MCF 10A (cell line): ENCODE measurements at places on chromosomes 12 and 14. TPM values are rescaled to one million over a fixed set of nuclear protein-coding genes. Genes with fewer than 3 reads are reported as not detected.

GRCh38 chr12:89529738-89530137, 3.9 kb upstream of the POC1B start:
- peak; percentile 54 for DNase-seq

DNA sequence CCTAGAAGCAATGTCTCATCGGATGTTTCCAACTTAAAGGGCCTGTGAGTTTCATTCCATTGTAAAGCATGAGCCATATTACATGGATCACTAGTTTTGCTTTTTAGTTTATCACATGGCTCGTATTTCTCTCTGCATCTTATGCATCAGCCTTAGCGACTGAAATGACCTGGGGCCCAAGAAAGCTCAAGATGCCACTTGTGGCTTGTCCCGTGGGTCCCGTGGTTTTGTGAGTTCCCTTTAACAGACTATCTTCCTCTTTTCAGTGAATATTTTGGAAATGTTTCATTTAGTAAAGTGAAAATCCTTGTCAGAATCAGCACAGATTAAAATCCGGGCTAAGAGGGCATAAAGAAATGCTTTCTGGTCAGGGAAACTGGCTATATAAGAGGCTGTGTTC, 86.2 kb upstream of the PPM1H start:
- no peak for DNase-seq

DNA sequence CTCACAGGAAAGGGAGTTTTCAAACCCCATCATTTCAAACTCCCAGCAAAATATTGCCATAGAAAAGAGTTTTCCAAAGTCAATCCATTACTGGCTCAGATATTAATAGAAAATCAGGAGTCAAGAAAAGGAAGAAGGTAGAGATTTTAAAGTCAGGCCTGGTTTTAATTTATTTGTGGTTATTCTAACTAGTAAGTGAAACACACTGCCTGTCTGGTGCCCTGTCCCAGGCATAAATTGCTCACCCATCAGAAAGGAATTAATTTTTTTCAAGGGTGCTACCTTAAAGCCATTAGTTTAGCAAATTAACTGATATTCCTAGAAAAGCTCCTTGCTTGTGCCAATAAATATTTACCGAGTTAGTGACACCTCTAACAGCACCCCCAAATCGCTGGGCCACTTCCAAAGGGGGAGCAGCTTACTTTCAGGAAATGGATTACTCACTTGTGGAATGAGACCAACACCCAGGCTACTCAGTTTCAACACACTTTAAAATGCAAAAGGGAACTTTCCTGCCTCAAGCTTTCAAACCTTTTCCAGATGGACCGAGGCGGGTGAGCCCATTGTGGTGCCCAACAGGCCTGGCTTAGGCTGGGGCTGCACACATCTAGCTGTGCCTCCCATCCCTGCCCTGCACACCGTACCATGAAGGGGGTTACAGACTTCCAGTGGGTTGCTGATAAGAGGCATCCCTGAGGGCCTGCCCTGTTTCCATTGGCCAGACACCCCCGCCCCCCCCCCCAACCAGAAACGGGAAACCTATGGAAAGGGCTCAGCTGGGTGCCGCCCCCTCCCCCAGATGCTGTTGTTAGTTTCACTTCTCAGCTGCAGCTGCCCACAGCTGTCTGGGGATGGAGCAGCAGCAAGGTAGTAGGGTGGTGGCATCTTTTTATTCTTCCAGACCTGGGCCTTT, 117.2 kb downstream of the SAMD4A start:
- peak; percentile 78 for DNase-seq

DNA sequence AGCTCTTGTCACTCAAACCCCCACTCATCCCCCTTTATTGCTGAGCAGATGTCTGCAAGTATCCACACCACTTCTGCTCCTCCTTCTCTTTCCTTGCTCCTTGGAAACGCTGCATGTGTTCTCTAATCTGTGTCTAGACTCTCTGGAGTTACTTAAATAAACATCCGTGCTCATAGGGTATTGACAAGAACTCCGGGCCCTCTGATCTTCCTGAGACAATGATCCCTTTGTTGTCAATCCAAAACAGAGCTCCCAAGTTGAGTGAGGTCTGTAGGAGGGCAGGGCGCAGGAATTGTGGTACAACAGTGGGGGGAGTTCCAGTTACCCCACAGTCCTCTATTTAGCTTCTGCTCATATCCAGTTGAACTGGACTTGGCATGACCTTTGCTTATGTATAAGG, 489.0 kb downstream of the SNAPC1 start:
- no peak for DNase-seq

DNA sequence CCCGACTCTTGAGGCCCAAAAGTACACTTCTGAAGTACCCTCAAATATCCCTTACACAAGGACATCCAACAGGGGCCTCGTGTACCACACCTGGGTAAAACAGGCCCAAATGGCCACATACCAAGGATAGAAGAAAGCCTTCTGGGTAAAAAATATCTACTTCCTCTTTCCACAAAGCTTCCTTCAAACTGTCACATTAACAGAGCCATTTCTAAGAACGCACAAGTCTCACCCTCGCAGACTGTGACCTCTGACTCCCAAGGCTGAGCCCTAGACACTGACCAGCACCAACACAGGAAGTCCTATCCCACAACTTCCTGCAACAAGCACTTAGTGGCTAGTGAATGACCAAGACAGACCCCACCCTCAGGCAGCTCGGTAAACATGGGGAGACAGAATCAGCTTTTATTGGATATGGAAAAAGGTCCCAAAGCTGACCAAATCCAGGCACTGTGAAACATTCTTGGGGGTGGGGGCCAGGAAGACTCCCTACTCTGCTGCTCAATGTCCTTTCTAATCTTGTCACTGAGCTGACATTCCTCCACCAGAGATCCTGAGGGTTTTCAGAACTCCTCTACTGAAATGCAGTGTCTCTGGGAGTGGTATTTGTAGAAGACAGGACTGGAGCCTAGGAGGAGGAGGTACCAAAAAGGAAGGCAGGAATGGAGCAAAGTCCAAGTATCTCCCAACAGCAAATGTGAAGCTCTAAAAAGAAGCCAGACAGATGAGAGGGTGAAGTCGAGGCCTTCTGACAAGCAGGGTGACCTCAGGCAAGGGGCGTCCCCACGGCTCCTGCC, 15.9 kb downstream of the KCTD10 start:
- DNase-seq, result no peak

DNA sequence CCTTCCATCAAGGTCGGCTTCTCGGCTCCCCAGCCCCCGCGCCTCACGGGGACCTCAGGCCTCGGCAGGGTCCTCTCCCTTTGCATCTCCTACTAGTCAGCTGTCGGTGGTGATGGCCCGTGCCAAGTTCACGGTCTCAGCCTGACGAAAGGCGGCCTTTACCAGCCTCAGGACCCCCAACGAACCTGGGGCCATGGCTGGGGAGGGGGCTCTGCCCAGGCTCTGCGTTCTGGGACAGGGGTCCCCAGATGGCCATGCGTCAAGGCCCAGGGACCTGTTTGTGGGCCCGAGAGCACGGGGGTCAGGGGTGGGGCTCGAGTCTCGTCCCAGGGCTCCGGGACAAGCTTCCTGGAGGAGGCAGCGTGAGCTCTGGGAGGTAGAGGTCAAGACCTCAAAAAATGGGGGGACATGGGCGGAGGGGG, 32.8 kb upstream of the DEGS2 start:
- DNase-seq, result no peak

DNA sequence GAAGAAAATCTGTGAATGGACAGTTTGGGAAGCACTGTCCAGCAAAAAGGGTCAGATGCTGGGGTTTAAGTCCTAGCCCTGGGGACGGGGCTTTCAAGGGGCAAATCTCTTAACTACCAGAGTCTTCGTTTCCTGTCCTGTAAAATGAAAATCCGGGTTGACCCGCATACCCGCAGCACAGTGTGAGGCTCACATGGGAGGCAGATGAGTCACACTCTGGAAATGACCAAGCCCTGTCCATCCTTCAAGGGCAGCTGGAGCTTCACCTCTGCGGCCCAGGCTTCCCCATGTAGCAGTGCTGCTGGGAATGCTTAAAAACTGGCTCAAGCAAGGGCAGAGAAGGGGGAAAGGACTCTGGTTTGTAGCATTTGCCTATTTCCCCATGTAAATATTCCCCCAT, 19.0 kb downstream of the FAM181A start:
- peak; percentile 49 for DNase-seq

GRCh38 chr12:23043646-23044045, 418.7 kb downstream of the ETNK1 start:
- DNase-seq, result no peak

DNA sequence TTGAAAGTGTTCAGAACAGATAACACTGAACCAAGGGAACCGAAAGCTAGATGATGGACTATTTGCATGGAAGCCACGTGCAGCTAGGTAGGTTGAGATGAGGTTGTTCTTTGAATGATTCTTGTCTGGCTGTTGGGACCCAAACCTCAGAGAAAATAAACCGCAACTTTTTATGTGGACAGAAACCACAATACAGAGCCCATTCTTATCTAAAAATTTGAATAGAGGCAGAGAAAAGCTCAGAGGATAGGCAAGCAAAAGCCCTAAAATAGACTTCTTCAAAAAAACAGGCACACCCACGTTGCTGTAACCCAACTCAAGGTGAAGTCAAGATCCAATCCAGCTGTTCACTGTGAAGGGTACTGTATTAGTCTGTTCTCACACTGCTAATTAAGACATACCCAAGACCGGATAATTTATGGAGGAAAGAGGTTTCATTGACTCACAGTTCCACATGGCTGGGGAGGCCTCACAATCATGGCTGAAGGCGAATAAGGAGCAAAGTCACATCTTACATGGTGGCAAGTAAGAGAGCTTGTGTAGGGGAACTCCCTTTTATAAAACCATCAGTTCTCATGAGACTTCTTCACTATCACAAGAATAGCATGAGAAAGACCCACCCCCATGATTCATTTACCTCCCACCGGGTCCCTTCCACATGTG, 353.8 kb downstream of the AACS start:
- DNase-seq, result no peak

DNA sequence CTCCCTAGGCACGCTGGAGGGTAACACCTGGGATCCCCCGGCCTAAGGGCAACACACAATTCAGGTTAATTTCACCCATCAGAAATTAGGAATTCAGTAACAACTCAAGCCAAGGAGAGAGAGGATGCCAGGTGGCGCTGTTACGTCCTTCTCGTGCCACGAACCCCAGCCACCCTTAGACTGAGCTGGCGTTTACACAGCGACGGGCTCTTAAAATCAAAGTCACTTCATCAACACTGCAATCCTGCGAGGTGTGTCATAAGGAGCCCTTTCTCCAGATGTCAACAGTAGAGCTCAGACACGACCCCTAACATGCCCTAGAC, 110.6 kb upstream of the TMEM132D start:
- peak; percentile 17 for DNase-seq

- DNase-seq, result no peak
These were observed 89.7 kb downstream of the NRXN3 start for GRCh38 chr14:78259831-78260230.

GRCh38 chr12:81168445-81168844, 90.6 kb downstream of the ACSS3 start:
- DNase-seq, result no peak

DNA sequence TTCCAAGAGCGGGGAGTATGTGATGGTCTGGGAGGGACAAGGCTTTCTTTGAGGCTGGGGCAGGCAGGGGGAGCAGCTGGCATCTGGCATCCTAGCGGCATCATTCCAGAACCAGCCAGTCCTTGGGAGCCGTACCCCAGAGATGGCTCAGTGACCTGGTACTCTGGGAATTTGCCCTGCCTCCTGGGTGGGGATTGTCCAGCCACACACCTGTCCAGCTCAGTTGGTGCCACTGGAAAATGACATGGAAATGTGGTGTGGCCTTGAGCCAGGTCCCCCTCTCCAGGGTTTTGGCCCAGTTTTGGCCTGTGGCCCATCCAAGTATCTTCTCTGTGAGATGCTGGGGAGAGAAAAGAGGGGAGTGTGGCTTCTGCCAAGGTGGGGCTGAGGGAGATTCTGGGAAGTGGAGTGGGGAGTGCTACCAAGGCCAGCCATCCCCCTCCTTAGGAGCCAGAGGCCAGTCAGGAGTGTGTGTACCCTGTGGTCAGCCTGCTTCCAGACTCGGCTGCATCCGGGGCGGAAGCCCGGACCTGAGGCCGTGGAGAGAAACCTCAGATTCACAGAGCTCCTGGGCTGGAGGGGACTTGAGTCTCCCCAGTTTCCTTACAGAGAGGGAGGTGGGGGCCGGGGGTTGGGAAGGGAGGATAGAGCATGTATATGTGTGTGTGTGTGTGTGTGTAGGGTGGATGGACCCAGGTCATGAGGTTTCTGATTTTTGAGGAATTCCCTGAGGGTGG, 14.7 kb upstream of the KRT80 start:
- no peak for DNase-seq

GRCh38 chr12:67515679-67516340, 132.7 kb upstream of the DYRK2 start:
- no peak for DNase-seq

- DNase-seq, result no peak
These were observed 12.3 kb upstream of the TMED10 start for GRCh38 chr14:75188520-75189268.

The BHLHE41 gene
- 1.1 and 3.4 TPM in 2 replicates for total RNA-seq

The ST8SIA1 gene
- 3.8 and 4.7 TPM in 2 replicates for total RNA-seq

The CLEC6A gene
- total RNA-seq, result not detected in 2 replicates

The LALBA gene
- total RNA-seq, result not detected in 2 replicates

The PRIMA1 gene
- total RNA-seq, result 0.07 TPM in 1 of 2 replicates, not detected in the other

The SLC48A1 gene
- total RNA-seq, result 19.4 and 20.2 TPM in 2 replicates

The POU6F1 gene
- 3.0 and 3.8 TPM in 2 replicates for total RNA-seq
